ENCODE measurements at places on chromosomes 16 and 17.

GRCh38 chr16:84484579-84485254 lies 19.7 kb downstream of the MEAK7 start:
- DNase-seq = no peak

- no peak for DNase-seq
Observed at GRCh38 chr16:75048054-75048453, 49.2 kb downstream of the ZNRF1 start.

DNA sequence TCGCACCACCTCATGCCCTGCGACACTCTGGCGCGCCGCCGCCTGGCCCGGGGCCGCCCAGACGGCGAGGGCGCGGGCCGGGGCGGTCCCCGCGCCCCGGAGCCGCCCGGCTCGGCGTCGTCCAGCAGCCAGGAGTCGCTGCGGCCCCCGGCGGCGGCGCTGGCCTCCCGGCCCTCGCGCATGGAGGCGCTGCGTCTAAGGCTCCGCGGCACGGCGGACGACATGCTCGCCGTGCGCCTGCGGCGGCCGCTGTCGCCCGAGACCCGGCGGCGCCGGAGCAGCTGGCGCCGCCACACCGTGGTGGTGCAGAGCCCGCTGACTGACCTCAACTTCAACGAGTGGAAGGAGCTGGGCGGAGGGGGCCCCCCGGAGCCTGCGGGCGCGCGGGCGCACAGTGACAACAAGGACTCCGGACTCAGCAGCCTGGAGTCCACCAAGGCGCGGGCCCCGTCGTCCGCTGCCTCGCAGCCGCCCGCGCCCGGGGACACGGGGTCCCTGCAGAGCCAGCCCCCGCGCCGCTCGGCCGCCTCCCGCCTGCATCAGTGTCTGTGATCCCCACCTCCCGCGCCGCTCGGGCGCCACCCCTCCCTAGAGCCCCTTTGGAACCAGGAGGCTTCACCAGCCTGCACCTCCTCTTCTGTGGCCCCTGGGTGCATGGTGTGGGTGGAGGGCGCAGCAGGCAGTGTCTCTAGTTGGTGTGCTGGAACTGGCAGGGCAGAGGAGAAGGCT lies 82.3 kb downstream of the ARHGAP23 start:
- DNase-seq = no peak

DNA sequence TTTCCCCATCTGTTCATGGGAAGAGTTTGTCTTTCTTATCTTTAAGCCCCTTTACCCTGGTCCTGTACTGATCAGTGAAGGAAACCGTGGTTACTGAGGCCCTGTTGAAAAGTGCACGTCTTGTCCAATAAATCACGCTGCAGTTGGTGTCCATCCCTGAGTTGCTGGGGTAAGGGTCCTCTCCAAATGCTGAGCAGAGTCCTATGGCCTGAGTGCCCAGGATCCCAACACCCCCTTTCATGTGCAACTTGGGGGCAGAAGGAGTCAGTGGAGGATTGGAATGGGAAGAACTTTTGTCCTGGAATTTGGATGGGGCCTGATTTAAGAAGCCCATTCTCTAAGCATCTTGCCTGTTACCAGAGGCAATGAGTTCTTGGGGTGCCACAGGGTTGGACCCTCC lies 7.0 kb upstream of the TBX2 start:
- DNase-seq = no peak

DNA sequence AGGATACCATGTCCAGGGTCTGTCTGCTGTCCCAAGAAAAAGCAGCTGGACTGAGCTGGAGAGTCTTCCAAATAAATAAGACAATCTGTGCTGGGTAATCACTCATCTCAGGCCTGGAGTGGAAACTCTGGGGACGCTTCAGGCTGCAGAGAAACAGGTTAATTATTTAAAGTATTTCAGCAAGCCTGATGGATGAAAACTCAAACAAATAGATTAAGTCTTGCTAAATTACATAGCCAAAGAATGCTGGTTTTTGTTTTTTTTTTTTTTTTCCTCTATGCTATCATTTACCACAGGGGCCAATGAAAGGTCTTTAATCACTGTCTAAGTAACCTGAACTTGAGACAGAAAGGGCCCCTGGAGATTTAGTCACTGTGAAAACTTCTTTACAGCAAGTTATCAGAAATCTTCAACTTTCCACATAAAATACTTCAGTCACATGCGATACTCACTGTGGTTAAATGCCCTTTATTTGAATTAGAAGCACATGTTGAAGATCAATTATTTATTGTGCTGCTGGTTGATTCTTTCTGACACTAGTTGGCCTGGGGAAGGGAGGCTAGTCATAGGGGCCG lies 31.0 kb upstream of the KCNJ2 start:
- no peak for DNase-seq
